ELF-1 (cell line): ENCODE measurements at places on chromosomes 11 and 22.
A peak's percentile ranks its signal among the peaks of the same experiment; 100 is the strongest.

GRCh38 chr11:80061056-80061455, 620.2 kb upstream of the TENM4 start:
- DNase-seq: no peak

GRCh38 chr11:66008095-66008467, 3.7 kb upstream of the CST6 start:
- no peak for DNase-seq

GRCh38 chr11:73216465-73216864, 1.6 kb upstream of the P2RY2 start:
- no peak for DNase-seq

GRCh38 chr11:69358398-69359020, 64.6 kb downstream of the MYEOV start:
- DNase-seq: no peak

GRCh38 chr11:56905442-56905841, 83.3 kb upstream of the OR5AK2 start:
- no peak for DNase-seq

DNA sequence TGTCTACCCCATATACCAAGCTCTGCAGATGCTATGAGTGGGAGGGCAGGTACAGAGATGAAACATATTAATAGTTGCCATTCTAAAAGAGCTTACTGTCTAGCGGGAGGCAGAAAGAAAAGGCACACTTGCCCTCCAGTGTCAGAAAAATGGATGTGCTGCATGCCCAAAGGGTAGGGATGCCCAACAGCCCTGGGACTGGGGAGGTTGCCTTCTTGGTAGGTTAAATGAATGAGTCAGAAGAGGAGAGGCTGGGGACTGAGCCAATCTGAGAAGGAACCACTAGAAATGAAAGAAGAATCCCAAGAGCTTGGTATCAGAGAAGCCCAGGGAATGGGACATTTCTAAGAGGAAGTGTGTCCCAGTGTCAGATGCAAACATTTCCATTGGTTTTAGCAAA, 1.2 kb downstream of the BIRC3 start:
- no peak for DNase-seq

GRCh38 chr11:70689764-70690163, 291.4 kb downstream of the CTTN start:
- DNase-seq: no peak

DNA sequence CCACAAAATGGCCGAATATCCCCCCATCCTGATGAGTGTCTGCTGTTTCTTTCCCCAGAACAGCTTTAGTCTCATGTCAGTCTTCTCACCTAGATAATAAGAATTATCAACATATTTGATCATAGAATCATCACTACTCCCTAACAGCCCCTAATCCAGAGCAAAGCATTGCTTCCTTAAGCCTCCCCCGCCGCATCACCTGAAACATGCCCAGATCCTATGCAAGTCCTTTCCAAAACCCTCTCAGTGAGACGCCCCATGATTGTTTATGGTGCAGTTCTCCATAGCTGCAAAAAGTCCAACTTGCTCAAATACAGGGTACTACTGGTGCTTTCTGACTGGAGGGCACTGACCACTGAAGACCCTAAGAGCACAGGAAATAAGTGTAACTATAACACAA, 20.1 kb downstream of the KCNJ1 start:
- no peak for DNase-seq

- DNase-seq: no peak
Observed at GRCh38 chr11:68369756-68370155, 57.4 kb downstream of the LRP5 start.

- DNase-seq: no peak
Observed at GRCh38 chr11:72815110-72815618, 953 bp downstream of the ATG16L2 start.

DNA sequence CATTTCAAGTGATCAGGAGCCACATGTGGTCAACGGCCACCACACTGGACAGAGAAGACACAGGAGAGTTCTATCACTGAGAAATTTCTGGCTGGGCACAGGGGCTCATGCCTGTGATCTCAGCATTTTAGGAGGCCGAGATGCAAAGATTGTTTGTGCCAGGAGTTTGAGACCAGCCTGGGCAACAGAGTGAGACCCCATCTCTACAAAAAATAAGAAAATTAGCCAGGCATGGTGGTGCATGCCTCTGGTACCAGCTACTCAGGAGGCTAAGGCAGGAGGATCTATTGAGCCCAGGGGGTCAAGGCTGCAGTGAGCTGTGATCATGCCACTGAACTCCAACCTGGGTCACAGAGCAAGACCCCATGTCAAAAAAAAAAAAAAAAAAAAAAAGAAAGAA, 26.3 kb downstream of the KCNJ4 start:
- no peak for DNase-seq

GRCh38 chr11:69393178-69393832, 88.2 kb upstream of the LINC01488 start:
- DNase-seq: no peak

DNA sequence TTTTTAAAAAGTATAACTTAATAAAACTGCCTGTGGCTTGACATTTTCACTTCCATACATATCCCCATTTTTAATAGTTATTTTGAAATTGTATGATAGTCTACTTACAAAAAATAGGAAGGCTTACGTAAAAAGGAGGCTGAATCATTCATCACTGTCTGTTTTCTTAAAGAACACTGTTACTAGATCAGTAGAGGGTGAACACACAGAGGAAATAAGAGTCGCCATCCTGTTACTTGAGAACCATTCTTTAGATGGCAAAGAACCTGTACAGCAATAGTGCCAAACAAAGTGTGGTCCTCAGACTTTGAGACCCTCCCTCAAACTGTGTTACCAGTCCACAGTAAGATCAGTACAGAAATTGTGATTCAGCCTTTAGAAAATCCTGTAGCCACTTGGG, 180.7 kb downstream of the PGR start:
- no peak for DNase-seq

DNA sequence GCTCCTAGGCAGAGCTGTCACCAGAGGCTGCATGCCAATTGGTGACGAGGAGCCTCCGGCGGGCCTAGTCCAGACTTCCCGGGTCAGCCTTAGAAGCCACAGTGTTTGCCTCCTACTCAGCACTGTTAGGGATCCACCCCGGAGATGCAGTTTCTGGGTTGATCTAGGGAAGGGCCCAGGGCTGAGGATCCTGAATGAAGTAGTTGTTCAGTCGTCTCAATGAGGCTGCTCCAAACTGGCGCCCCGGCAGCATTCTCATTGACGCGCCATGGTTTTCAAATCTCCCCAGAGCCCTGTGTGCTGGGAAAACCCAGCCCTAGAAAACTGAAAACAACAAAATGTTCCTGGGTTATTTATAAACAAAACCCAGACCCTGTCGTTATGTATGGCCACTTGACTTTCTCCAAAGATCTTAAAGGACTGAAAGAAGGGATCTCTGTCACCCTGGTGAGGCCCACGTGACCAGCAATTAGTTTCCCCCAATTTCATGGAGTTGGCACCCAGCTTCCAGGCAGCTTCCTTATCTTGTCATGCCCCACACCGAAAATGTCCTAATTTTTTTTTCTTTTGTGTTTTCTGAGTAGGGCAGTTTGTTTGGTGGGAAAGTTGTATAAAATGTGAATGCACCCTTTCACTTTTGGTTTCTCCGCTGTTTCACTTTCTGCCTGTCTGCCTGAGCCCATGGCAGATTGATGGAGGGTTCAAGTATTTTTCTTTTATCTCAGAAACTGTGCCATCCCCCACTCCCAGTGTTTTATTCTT, 2.0 kb upstream of the EHD1 start:
- no peak for DNase-seq

DNA sequence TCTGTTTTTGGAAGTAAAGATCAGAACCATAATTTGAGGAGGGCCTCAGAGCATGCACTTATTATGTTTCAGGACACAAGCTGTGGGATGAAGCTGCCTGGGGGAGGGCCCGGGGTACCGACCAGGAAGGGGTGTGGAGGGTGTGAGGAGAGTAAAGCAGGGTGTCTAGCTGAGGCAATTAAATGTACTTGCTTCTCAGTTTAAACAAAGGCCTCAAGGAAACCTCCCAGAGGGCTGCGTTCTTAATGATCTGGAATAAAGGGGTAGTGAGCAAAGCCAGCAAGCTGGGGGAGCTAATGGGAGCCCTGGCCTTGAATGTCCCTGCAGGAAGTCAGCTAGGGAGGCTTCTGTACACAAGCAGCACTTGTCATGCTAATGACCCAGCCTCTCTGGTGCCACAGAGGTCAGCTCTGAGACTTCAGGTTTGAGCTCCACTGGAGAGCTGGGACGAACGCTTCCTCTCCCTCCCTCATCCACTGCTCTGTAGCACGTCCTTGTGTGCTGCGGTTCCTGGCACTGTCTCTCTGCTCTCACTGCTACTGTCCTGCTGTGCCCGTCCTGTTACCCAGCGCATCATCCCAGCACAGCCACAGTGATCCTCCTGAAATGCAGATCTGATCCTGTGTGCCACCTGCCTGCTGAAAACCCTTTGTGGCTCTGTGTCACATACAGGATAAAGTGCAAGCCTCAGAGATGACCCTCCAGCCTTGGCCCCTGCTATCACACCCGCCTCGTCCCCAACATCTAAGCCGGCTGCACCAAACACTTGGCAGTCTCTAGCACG, 159.7 kb downstream of the DBX1 start:
- DNase-seq: peak; percentile 96

DNA sequence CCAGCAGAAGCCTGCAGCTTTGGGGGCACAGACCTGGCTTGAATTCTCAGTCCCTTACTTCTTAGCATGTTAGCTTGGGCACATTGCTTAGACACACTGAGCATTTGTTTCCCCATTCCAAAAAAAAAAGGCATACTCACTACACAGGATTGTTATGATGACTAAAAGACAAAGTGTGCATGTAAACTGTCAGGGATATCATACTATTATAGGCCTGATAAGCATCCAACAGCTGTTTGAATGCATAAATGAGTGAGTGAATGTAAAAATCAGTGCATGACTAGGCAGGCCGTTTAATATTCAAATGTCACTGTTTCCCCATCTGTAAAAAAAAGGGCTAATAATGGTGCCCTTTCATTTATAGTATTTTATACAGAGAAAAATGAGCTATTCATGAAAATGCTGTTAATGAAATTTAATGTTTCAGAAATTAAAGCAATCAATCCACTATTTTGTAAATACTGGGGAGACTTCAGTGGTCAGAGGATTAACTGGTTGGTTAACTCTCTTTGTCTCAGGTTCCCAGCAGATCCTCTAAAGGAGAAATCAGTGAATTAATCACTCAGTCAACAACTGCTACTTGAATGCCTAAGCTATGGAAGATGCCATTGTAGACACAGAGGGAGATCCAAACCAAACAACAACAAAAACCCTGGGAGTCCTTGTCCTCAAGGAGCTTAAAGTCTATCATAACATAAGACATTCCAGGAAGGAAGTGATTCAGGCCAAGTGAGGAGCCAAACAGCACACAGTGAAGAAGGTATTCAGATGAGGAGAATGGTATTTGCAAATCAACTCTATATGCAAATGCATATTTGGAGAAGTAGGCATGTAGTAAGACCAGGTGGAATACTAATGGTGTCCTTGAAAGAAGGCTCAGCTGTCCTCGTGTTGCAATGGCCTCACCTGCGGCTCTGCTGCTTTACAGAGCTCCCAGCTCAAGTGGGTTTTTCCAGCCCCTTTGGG, 26.8 kb downstream of the BARX2 start:
- no peak for DNase-seq

DNA sequence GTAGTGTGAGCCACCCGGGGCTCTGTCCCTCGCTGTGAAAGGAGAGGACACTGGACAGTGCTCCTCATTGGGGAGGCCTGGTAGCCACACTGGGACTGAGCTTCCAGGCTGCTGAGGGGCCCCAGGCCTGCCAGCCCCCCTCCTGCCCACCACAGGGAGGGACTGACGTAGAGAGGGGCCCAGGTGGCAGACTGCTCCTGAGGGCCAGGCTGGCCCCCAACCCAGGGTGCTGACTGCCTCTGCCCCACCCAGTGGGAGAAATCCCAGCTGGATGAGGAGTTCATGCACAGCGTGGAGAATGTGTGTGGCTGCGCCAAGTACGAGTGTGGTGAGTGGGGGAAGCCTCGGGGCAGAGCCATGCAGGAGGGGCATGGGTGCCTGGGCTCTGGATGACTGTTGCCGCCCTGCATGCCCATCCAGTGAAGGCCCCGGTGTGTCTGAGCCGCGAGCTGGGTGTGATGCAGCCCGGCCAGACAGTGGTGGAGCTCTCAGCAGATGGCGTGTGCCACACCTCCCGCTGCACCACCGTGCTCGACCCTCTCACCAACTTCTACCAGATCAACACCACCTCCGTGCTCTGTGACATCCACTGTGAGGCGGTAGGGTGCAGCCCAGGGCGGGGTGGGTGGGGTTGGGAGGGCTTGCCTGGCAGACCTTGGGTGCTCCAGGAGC, 78.7 kb upstream of the MYOD1 start:
- DNase-seq: no peak
